ENCODE measurements at places on chromosomes 2 and 18. TPM values are rescaled to one million over a fixed set of nuclear protein-coding genes. Genes with fewer than 3 reads are reported as not detected.

- no peak for DNase-seq
These were observed 83.7 kb upstream of the ZNF397 start for GRCh38 chr18:35157181-35157580.

GRCh38 chr2:96407041-96407918, 71.7 kb downstream of the NCAPH start:
- peak; percentile 89 for DNase-seq

DNA sequence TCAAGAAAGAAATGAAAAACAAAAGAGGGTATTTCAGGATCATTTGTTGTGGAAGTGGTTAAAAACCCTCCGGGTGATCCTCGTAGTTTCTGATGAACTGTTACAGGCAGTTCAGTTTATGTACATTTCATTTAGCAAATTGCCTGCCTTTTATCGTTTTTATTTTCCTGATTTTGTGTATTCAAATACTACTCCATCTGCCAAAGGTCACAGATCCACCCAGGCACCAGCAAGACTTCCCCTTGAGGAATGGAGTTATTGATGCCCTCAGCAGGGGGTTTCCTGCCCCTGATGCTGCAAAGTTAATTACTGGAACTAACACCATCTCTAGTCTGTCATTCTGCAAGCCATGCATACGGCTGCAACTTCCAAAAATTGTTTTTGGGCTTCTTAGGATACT, 641.9 kb downstream of the SLC4A3 start:
- no peak for DNase-seq

DNA sequence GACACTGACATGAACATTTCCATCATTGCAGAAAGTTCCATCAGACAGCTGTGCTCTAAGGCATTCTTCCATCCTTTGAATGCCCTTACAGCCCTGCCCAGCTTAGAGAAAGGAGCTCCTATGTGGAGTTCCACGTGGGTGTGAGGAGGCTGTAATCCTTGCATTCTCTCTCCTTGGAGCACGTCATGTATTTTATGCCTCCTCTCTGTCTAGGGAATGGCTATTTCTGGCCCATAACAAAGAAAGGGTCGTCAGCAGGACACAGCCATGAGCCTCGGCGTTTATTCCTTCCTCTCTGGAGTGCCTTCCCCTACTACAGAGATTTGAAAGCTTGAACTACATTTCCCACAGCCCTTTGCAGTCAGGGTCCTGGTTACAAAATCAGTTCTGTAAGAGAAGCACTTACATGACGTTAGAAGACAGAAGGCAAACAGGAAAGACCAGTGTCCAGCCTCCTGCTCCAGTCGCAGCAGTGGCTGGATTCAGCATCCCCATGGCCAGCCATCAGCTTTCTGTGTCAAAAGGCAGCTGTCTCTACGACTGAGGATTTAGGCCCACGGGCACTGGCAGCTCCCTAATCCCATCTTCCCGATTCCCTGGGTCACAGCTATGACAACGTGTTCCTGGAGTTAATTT, 234.9 kb downstream of the TFCP2L1 start:
- no peak for DNase-seq

GRCh38 chr2:7525746-7526145, 608.5 kb downstream of the RNF144A start:
- no peak for DNase-seq

DNA sequence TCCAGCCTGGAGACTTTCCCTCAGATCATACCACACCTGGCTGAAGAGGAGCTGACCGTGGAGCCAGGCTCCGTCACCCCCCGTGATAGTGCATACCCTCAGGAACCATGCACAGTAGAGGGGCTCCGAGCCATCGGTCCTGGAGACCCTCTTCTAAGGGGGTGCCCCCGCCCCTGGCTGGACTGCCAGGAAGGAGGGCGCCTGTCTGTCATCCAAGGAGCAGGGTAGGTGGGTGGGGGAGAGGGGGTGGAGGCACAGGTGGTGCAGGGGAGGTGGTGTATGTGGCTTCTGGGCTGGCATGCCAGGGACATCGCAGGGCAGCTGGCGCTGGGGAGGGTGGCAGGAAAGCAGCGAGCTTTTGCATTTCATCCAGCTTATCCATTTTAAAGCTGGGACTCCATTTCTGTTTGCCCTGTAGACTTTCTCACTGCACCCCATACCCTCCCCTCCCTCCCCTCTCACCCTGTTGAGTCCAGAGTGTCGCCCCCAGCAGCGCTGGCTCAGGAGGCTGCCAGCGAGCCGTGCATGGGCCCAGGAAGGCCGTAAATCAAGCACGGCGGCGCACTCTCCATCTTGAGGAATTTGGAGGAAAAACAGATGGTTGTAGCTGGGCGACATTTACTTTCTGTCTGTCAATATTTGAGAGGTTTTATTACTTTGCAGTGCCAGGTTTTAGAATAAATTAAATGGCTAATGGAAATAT, 56.2 kb upstream of the HS6ST1 start:
- peak; percentile 66 for DNase-seq

- DNase-seq, result no peak
These were observed 294.1 kb downstream of the ALK start for GRCh38 chr2:29627279-29627711.

DNA sequence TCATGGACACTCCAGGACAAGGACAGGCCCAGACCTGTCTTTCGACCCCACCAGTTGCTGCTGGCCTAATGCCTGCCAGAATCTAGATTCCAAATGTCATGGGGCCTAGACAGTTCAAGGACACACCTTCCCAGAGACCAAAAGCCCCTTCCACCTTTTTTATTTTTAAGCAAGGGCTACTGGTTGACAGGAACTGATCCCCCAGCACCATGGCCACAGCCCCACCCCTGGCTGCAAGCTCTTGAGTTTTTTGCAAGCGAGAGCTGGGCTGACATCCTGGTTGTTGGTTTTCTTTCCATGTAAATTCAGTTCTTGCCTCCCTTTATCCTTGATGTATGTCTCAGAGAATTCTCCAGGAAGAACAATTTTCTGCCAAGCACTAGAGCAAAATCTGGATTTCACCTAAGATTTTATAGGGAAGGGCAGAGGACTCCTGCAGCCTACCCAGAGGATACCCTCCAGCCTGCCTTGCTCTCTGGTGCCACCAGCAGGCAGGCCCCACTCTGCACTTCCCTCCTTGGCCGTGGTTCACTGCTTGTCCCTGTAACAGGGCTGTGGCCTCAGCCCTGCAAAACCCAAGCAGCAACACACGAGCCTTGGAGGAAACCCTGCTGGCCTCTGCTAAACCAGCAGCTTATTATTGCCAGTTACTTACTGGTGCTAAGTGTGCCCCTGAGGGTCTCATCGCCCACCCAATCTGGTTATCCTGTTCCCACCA, 97.7 kb downstream of the TWIST2 start:
- peak; percentile 77 for DNase-seq

DNA sequence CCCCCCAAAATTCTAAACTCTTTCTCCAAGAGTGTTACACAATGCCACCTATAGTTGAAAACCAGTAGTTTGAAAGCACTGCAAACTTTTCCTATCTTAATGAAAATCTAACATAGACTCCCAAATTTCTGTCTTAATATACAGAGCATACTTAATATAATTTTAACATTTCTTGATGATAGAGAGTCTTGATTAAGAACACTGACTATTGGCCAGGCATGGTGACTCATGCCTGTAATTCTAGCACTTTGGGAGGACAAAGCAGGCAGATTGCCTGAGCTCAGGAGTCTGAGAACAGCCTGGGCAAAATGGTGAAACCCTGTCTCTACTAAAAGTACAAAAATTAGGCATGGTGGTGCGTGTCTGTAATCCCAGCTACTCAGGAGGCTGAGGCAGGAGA, 34.2 kb downstream of the ASXL2 start:
- peak; percentile 22 for DNase-seq

Gene KRTCAP3
- total RNA-seq, result under 0.01 TPM

Gene XIRP2
- total RNA-seq, result not detected

Gene ACKR3
- 26.8 TPM for total RNA-seq

Gene C2orf15
- total RNA-seq, result 0.59 TPM

Gene SRD5A2
- total RNA-seq, result not detected

Gene FEV
- total RNA-seq, result not detected

Gene PPP4R3B
- 36.5 TPM for total RNA-seq

Measured in osteoblast (primary cell).